ENCODE measurements at places on chromosomes 3 and 15.
A peak's percentile ranks its signal among the peaks of the same experiment; 100 is the strongest.

GRCh38 chr3:122063908-122064307, 8.7 kb downstream of the CD86 start:
- H3K4me3 ChIP-seq = no peak overlapping the region
- no peak for DNase-seq
- no peaks in the 10 kb centered on the region for H3K36me3 ChIP-seq

DNA sequence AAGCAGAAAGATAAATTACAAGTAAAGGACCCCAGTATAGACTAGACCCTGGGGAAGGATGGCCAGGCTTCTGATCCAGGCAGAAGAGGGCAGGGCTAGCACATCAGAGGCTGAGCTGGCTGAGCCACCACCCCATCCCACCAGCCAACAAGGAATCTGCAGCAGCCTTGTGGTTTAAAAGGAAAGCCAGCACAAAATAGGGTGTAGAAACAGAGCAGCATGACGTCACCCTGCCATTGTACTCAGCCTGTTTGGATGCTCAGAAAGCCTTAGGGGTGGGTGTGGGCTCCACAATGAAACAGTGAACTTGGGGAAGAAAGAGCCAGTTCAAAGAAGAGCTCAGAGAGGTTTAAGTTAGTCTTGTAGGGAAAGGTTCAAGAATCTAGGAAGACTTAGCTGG, 28.2 kb downstream of the DUOX1 start:
- no peaks in the 10 kb centered on the region for H3K27me3 ChIP-seq
- H3K4me3 ChIP-seq = no peak overlapping the region
- no peaks in the 10 kb centered on the region for H3K36me3 ChIP-seq
- peaks cover 27% of the 10 kb centered on the region for H3K4me1 ChIP-seq
- DNase-seq = no peak

- peaks cover 80% of the 10 kb centered on the region for H3K4me1 ChIP-seq
- H3K4me3 ChIP-seq = peak overlapping the region; percentile 95
- no peak for DNase-seq
These were observed 551 bp downstream of the PML start for GRCh38 chr15:73994912-73995622.

DNA sequence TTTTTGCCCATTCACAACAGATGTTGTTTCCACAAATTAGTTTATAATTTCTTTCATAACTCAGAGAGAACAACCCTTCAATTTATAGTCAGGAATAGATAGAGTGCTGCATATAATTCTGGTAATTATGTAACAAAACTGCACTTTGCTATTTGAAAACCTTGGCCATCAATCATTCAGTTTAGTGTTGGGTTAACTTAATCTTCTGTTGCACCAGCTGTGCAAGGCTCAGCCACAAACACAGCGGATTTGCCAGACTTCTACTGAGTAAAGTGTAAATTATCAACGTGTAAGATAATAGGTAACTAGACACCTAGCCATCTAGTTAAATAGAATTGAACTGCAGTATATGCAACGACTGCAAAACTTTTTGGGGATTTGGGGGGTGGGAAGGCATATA, 1064.3 kb upstream of the EPHA6 start:
- no peak overlapping the region for H3K27ac ChIP-seq
- no peaks in the 10 kb centered on the region for H3K4me1 ChIP-seq
- no peak overlapping the region for H3K4me3 ChIP-seq
- DNase-seq = no peak

DNA sequence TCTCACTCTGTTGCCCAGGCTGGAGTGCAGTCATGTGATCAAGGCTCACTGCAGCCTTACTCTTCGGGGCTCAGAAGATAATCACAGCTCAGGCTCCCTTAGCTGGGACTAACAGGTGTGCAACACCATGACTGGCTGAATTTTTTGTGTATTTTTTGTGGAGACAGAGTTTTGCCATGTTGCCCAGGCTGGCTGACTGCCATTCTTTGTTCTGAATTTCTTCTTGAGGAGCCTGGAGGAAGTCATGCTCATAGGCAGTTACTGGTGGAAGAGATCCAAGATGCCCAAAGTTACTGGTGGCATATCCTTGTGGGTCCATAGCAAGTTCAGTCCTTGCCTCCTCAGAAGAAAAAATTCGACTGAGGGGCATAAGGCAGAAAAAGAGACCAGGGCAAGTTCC, 16.6 kb upstream of the UBP1 start:
- no peak overlapping the region for H3K27ac ChIP-seq
- peak; percentile 16 for DNase-seq
- H3K27me3 ChIP-seq = no peaks in the 10 kb centered on the region
- no peak overlapping the region for H3K4me3 ChIP-seq

DNA sequence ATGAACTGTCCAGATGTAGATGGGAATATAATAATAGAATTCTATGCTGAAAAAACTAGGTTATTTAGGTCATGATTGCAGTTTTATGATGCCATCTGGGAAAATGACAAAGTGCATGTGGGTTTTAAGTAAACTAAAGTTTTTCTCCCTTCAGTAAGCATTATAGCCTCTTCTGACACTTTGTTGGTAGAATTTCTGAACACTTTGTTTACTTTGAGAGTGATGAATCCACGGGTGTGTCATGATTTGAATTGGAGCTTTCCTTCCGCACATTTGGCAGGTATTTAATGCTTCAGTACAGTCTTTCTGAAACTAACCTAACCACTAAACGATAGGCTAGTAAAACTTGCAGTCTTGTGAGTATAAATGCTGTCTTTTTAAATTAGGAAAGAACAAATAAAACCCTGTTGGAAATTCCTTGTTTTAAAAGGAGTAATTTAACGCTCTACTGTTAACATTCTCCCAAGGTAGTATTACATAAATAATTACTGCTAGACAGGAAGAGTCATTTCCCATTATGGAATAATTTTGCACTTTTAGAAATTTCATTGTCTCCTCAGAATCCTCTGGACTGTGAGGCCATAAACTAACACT, 7.0 kb downstream of the FILIP1L start:
- H3K36me3 ChIP-seq = no peaks in the 10 kb centered on the region
- no peak overlapping the region for H3K27ac ChIP-seq
- DNase-seq = no peak
- H3K27me3 ChIP-seq = no peaks in the 10 kb centered on the region
- H3K4me3 ChIP-seq = no peak overlapping the region

All from vagina (tissue), 2 donors.